Stimulated activated CD8-positive, alpha-beta memory T cell treated with anti-CD3 and anti-CD28 coated beads, Interleukin-4, amount 100 ng/mL, for 1 hour (primary cell): ENCODE measurements at places on chromosomes 4 and X.

DNA sequence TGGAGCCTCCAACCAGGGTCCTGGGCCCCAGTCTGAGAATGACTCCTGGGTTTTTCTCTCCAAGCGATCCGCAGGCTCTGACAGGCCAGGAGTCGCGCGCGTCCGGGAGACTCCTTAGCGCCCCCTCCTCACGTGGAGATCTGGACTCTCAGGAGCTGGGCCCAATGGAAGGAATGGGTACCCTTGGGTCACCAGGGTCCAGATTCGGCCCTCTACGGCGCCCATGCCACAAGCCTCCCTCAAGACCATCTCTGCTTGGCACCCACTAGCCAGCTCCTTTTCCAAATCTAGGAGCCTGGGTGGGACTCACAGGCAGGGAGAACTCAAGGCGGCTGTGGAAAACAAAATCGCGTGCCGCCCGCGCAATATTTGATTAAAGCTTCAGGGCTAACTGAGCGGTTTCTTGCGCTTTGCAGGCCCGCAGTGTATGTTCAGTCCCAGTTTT is 7.1 kb downstream of the HAND2 start:
- DNase-seq, result no peak

GRCh38 chrX:67503004-67503403 is 40.8 kb upstream of the AR start:
- DNase-seq, result no peak

GRCh38 chrX:24842486-24842885 is 148.8 kb downstream of the POLA1 start:
- DNase-seq, result no peak

GRCh38 chr4:170008371-170008770 is 17.8 kb downstream of the MFAP3L start:
- no peak for DNase-seq

GRCh38 chr4:4390046-4390445 is 3.1 kb downstream of the NSG1 start:
- DNase-seq, result no peak

GRCh38 chr4:153645183-153645582 is 38.9 kb upstream of the TLR2 start:
- DNase-seq, result no peak
